ENCODE measurements at places on chromosomes 3 and 15. TPM values are rescaled to one million over a fixed set of nuclear protein-coding genes. Genes with fewer than 3 reads are reported as not detected.
A peak's percentile ranks its signal among the peaks of the same experiment; 100 is the strongest.

Gene FGF12
- total RNA-seq, result not detected

Gene FBXW12
- not detected for total RNA-seq

Gene CAMK1
- 86.6 TPM for total RNA-seq

DNA sequence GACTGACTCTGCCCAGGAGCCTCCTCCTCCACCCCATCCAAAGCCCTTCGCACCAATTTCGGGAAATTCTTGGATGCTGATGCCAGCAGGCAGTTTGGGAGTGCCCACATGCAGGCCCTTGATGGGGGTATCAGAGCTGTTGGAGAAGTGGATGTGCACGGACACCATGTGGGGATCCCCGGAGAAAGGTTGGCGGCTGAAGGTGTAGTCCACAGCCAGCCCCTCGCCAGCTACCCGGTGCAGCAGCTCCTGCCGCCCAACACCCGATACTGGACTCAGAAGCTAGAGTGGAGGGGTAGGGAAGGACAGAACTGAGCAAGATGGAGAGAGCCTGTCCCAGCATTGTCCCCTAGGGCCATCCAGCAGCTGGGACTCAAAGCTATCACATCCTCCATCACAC is 15.5 kb upstream of the CPEB1 start:
- H3K27ac ChIP-seq, result no peak overlapping the region
- no peak for DNase-seq
- no peaks in the 10 kb centered on the region for H3K36me3 ChIP-seq
- no peak overlapping the region for H3K4me3 ChIP-seq

DNA sequence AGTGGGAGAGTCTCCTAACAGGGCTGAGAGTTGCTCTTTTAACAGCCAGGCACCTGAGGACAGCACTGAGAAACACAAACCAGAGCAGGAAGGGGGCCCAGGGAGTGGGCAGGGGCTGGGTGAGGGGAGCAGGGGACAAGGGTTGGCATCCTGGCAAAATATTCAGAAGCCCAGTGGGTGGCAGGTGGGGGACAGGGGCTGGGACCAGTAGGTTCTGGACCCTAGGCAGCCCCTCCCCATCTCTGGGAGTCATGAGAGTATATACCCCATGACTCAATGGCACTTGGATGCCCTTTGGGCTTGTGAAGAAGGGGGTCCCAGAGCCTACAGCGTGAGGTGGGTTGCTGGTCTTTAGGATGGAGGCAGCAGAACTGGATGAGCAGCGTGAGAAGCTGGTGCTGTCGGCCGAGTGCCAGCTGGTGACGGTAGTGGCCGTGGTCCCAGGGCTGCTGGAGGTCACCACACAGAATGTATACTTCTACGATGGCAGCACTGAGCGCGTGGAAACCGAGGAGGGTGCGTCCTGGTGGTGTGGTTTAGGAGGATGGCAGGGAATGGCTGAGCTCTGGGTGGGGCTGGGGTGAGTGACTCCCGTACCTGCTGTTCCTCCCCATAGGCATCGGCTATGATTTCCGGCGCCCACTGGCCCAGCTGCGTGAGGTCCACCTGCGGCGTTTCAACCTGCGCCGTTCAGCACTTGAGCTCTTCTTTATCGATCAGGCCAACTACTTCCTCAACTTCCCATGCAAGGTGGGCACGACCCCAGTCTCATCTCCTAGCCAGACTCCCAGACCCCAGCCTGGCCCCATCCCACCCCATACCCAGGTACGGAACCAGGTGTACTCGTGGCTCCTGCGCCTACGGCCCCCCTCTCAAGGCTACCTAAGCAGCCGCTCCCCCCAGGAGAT is 24.2 kb downstream of the NBEAL2 start:
- no peaks in the 10 kb centered on the region for H3K27me3 ChIP-seq
- H3K4me1 ChIP-seq, result peaks cover 4% of the 10 kb centered on the region
- H3K27ac ChIP-seq, result no peak overlapping the region
- DNase-seq, result no peak
- no peak overlapping the region for H3K4me3 ChIP-seq

DNA sequence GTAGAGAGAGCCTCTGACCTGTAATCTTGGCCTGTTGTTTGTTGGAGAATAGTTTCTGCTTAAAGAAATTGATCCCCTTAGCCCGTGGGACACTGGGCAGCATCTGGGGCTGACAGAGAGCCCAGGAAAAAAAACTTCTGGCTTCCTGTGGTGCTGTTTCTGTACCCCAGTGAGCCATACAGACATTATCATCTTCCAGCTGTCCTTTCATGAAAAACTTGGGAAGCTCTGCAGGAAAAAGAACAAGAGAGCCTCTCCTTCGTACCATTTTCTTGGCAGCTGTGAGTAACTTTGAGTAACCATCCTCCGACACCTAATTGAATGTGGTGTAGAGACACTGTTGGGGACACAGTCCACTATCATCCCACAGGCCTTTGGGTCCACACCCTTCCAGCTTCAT is 333.0 kb downstream of the SHQ1 start:
- H3K27ac ChIP-seq, result no peak overlapping the region
- H3K27me3 ChIP-seq, result no peaks in the 10 kb centered on the region
- H3K36me3 ChIP-seq, result no peaks in the 10 kb centered on the region
- no peak for DNase-seq
- no peak overlapping the region for H3K4me3 ChIP-seq
- no peaks in the 10 kb centered on the region for H3K4me1 ChIP-seq

DNA sequence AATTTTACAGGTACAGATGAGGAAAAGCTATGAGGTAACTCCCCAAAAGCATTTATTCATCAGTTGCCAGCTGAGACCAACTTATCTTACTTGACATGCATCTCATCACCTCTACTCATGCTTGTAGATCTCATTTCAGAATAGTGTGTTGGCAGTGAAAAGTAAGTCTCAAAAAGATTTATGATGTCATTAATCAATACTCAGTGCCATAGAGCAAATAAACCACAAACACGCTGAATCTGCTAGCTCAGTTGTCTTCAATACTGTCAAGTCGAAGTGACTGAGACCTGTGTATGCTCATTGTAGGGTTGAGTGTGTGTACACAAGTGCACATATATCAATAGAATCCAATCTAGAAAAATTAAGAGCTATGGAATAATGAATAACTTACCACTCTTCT is 413.5 kb downstream of the CNTN3 start:
- no peak overlapping the region for H3K4me3 ChIP-seq
- H3K27me3 ChIP-seq, result no peaks in the 10 kb centered on the region
- no peaks in the 10 kb centered on the region for H3K4me1 ChIP-seq
- no peak for DNase-seq

GRCh38 chr3:177525987-177526712 is 328.9 kb upstream of the TBL1XR1 start:
- DNase-seq, result no peak

GRCh38 chr3:54986294-54986693 is 58.4 kb upstream of the LRTM1 start:
- H3K4me3 ChIP-seq, result no peak overlapping the region
- DNase-seq, result peak; percentile 32
- H3K36me3 ChIP-seq, result no peaks in the 10 kb centered on the region
